ENCODE measurements at places on chromosomes 7 and 10.

GRCh38 chr10:119478111-119478802, 64.3 kb downstream of the RGS10 start:
- no peak for DNase-seq

- no peak for DNase-seq
Measured at GRCh38 chr10:24651923-24652322, 71.8 kb downstream of the ARHGAP21 start.

GRCh38 chr7:34061149-34061548, 155.8 kb downstream of the BMPER start:
- DNase-seq, result no peak

DNA sequence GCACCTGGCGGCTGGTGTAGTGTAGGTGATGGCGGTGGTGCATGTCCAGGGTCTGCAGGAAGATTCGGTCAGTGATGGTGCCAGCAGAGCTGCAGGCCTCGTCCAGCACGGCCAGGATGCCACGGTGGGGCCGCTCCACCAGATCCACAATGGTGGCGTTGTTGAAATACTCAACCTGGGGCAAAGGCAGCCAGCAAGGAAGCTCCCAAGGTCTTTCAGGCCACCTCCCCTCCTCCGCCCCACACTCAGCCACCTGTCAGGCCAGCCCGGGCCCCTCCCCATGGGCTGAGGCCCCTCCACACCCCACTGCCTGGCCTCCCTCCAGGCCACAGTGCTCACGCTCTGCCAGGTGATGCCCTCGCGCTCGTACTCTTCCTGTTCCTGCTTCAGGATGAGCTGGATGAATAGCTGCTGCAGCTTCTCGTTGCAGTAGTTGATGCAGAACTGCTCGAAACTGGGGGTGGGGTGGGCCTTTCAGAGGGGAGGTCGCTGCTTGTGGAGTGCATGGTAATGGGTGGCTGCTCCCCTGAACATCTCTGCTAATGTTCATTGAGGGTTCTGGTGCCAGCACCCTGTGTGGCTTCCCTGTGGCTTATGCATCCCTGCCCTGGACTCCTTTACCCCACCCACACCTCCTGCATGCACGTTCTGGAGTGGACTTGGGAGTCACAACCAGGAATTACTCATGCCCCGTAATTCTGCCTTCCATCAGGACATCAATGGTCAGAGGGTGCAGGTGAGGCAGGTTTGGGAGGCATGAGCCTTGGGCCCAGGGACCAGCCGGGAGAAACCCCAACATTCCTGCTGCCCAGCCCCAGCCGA, 8.9 kb downstream of the MYO1G start:
- DNase-seq, result no peak

GRCh38 chr10:132808383-132809231, 22.7 kb upstream of the NKX6-2 start:
- no peak for DNase-seq

- DNase-seq, result no peak
Measured at GRCh38 chr7:116820149-116820548, 42.2 kb upstream of the CAPZA2 start.

DNA sequence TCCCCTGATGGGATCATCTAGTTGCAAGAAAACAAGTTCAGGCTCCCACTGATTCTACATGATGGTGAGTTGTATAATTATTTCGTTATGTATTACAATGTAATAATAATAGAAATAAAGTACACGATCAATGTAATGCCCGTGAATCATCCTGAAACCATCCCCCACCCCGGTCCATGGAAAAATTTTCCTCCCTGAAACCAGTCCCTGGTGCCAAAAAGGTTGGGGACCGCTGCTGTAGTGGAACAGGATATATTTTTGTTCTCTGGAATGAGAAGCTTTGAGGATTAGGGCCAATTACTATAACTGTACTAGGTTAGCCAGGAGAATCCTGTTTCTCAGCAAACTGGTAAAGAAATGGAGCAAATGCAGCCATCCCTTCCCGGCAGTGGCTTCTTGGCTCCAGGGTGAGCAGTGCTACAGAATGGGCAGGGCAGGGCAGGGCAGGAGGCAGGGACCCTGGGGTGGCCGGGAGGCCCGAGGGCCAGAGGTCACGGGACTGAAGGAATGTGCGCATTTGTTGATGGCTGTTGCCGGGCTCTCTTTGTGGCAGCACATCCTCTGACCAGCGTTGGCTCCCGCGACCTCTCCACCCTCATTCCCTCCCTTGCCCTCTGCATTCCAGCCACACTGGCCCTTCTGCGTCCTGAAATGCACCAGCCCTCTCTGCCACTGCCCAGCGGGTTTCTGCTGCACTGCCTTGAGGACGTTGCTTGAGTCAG, 162.3 kb upstream of the NPS start:
- no peak for DNase-seq

- DNase-seq, result no peak
Measured at GRCh38 chr7:55132890-55133551, 114.2 kb downstream of the EGFR start.

GRCh38 chr10:69480068-69480412, 28.8 kb downstream of the TSPAN15 start:
- no peak for DNase-seq

GRCh38 chr7:132395361-132395760, 180.9 kb downstream of the PLXNA4 start:
- DNase-seq, result no peak

DNA sequence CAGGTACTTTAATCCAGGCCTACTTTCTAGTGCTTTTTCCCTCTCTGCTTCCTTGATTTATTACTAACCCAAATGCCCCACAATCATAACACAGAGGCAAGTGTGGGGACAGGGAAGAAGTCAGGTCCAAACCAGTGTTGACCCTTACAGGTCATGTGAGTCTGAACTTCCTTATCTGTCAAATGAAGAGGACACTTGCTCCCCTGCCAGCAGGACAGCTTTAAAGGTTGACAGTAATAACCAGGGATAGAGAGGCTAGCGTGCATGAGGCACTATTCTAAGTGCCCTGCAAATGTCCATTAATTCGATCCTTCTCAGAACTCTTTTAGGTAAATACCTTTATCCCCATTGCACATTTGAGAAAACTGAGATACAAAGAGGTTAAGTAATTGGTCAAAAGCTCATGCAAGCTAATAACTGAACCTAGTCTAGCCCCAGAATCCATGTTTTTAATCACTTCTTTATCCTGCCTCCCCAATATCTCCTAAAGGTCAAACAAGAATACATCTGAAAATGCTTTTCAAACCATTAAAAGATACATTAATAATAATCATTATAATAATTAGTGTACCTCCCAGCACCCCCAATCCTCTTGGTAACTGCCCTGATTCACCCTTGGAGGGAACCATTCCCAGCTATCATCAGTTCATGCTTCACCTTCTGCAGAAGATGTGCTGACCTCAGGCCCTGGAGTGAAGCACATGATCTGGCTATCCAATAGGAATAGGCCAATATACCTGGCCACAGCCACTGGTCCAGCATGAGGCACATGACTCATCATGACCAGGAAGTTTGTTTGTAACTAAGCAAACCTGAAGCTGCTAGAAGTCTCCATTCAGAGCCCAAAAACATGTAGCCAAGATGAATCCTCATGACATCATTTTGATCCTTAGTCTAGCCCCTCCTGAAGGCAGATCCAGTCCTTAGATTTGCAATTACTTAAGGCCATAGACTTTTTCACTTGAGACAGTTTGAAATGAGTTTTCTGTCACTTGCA, 40.7 kb downstream of the SGMS1 start:
- no peak for DNase-seq

DNA sequence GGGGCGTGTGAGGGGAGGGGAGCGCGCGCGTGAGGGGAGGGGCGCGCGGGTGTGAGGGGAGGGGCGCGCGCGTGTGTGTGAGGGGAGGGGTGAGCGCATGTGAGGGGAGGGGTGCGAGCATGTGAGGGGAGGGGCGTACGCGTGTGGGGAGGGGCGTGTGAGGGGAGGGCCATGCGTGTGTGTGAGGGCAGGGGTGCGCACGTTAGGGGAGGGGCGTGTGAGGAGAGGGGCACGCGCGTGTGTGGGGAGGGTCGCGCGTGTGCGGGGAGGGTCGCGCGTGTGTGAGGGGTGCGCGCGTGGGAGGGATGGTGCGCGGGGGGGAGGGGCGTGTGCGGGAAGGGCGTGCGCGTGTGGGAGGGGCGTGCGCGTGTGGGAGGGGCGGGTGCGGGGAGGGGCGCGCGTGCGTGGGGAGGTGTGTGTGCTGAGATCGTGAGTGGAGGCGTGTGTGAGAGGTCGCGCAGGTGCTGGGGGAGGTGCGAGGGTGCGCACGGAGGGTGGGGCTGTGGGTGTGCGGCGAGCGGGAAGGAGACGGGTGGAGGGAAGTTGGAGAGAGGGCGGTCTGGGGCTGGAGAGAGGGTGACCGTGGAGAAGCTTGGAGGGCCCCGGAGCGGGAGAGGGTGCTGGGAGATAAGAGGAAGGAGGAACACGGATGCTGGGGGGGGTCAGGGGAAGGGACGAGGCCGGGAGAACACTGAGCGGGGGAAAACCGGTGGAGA, 19.7 kb downstream of the MXI1 start:
- DNase-seq, result no peak

GRCh38 chr7:41142904-41143473, 559.9 kb downstream of the INHBA start:
- no peak for DNase-seq

GRCh38 chr10:71840177-71840957, 10.7 kb downstream of the PSAP start:
- DNase-seq, result peak; percentile 89

DNA sequence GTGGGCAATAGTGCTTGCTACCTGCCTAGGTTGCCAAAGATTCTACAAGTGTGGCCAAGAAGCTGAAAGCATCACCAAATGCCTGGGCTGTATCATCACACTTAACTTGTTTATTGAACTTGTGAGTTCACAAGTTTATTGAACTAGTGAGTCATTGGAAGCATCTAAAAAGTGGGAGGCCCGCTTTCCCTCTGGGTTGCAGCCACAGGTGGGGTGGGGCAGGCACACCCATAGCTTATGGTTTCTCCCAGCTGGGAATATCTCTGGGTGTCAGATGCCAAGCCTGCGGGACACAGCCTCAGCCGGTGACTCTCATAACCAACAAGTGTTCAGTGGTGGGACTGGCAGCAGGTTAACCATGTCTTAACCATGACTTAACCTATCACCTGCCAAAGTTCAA, 145.9 kb upstream of the FAM13C start:
- DNase-seq, result no peak

DNA sequence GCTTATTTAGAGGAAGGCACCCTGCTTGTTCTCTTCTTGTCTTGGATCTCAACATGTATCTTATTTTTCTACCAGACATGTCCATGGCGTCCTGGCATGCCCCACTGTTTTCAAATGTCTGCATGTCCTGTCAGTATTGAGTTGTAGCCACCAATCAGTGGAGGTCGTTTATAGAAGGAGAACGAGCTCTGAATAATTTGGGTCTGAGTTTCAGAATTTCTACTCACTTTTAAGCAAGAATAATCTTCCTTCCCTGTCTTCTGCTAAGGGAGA, 2.9 kb upstream of the HOXA13 start:
- DNase-seq, result no peak

- DNase-seq, result no peak
Measured at GRCh38 chr7:92644406-92645113, 54.4 kb upstream of the FAM133B start.

- DNase-seq, result no peak
Measured at GRCh38 chr7:134920026-134920753, 66.1 kb upstream of the AGBL3 start.

DNA sequence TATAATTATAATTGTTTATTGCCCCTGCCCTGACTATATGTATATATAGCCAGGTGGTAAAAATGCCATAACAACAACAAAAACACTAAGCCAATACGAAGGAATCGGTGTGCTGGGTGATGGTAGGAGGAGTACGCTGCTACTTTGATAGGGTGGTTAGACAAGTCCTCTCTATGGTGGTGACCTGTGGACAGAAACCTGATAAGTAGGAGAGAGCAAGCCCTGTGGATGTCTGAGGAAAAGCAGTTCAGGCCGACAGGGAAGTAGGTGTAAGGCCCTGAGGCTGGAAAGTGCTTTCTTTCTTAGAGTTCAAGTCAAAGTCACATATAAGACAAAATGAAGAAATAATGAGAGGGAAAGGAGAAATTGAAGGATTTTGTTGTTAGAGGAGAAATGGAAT, 823.8 kb upstream of the CELF2 start:
- no peak for DNase-seq

GRCh38 chr7:26664735-26665416, 199.5 kb downstream of the SKAP2 start:
- DNase-seq, result no peak

GRCh38 chr7:16357921-16358320, 63.4 kb downstream of the CRPPA start:
- no peak for DNase-seq

DNA sequence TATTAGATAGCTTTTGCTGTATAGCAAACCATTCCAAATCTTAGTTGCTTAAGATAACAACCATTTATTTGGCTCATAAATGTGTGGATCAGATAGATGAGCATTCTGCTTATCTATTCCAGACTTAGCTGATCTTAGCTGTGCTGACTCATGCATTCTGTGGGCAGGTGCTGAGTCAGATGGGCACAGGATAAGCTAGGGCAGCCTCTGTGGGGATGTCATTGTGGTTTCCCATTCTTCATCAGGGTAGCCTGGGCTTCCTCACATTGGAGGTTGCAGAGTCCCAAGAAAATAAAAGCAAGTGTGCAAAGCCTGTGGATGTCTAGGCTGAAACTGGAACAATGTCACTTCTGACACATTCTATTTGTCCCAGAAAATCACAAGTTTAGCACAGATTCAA, 917.0 kb downstream of the TYW1 start:
- no peak for DNase-seq

GRCh38 chr10:124423813-124424212, 5.1 kb upstream of the OAT start:
- DNase-seq, result no peak

- no peak for DNase-seq
Measured at GRCh38 chr10:36491926-36492325, 633.5 kb upstream of the ANKRD30A start.

DNA sequence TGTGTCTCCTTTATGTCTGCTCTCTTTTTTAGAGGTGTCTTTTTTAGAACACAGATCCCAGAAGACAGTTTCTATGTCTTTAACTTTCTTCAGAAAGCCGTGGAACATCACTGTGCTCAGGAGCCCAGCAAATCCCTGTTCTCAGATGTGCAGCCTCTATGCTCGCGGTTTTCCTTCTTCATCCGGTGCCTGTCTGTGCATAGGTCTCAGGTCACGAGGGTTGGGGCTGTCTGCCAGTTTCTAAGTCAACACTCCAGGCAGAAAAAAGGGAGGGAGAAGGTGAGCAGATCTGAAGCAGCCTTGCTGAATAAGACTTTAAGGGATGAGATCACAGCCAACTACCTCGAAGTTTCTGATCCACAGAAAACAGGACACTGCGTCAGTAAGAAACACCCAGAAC, 68.5 kb downstream of the CRTAC1 start:
- no peak for DNase-seq

DNA sequence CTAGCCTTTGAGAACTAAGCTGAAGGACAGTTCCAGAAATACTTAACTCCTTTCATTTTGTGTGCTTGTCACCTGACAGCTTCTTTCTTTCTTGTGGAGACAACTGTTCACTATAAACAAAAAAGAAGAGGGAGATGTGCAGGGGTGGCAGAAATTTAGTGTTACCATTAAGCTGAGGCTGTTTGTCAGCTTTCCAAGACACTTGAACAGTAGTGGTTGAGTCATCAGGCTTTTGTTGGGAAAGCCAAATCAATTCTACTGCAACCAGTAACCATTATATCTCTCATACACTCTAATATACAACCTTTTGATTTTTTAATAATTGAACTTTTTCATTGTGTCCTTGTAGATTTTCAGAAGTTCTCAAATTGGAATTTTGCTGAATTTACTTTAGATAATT, 75.3 kb downstream of the POLL start:
- DNase-seq, result no peak

GRCh38 chr7:17679458-17679857, 260.8 kb downstream of the SNX13 start:
- DNase-seq, result no peak

GRCh38 chr10:47366731-47367460, 17.2 kb downstream of the ZNF488 start:
- DNase-seq, result no peak

Measured in renal cortex interstitium (tissue), 15 donors.